ENCODE measurements at places on chromosomes 16 and 17.

GRCh38 chr16:78242239-78242630 is 142.8 kb downstream of the WWOX start:
- no peak for DNase-seq

GRCh38 chr16:9677301-9677653 is 505.0 kb downstream of the GRIN2A start:
- no peak for DNase-seq

GRCh38 chr17:48592057-48592514 is 1.5 kb downstream of the HOXB5 start:
- DNase-seq = no peak

GRCh38 chr16:73599351-73599750 is 551.4 kb upstream of the ZFHX3 start:
- no peak for DNase-seq
